Activated CD4-positive, alpha-beta T cell treated with anti-CD3 and anti-CD28 coated beads, Interleukin-2, amount 10 ng/mL, durations not matched to agents 24 days and 14 days (primary cell): ENCODE measurements at places on chromosomes 16 and 17. TPM values are rescaled to one million over a fixed set of nuclear protein-coding genes. Genes with fewer than 3 reads are reported as not detected.

DNA sequence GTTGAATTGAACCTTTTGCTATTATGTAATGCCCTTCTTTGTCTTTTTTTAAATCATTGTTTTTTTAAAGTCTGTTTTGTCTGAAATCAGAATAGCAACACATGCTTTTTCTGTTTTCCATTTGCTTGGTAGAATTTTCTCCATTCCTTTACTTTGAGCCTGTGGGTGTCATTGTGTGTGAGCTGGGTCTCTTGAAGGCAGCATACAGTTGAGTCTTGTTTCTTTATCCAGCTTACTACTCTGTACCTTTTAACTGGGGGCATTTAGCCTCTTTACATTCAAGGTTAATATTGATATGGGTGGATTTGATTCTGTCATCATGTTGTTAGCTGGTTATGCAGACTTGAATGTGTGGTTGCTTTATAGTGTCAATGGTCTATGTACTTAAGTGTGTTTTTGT, 292.0 kb downstream of the MAP2K4 start:
- no peak overlapping the region for H3K4me3 ChIP-seq
- DNase-seq = no peak
- H3K27ac ChIP-seq = no peak overlapping the region
- H3K4me1 ChIP-seq = no peaks in the 10 kb centered on the region
- no peaks in the 10 kb centered on the region for H3K27me3 ChIP-seq

DNA sequence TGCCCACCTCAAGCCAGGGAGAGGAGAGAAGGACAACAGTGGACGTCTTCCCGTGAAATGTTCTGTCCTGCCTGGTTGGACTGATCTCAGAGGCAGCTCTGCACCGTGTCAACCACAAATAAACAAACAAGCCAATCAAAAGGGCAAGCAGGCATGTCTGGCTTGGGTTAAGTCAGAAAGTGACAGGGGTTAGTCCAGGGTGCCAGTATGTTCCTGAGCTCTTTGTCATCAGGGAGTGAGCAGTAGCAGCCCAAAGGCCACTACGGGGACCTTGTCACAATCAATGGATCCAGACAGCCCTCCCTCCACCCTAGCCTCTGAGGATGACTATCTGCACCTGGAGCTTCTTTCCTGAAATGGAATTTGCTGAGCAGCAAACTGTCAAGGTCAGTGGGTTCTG, 35.0 kb downstream of the CNGB1 start:
- no peak overlapping the region for H3K27ac ChIP-seq
- no peaks in the 10 kb centered on the region for H3K36me3 ChIP-seq
- H3K4me3 ChIP-seq = no peak overlapping the region
- H3K4me1 ChIP-seq = no peaks in the 10 kb centered on the region
- DNase-seq = no peak

- H3K27me3 ChIP-seq = no peaks in the 10 kb centered on the region
- H3K36me3 ChIP-seq = no peaks in the 10 kb centered on the region
- no peak overlapping the region for H3K4me3 ChIP-seq
- H3K27ac ChIP-seq = no peak overlapping the region
- DNase-seq = no peak
- no peaks in the 10 kb centered on the region for H3K4me1 ChIP-seq
Measured at GRCh38 chr16:49019831-49020230, 261.8 kb downstream of the CBLN1 start.

GRCh38 chr16:86708431-86708830, 130.1 kb downstream of the FOXL1 start:
- no peak overlapping the region for H3K27ac ChIP-seq
- no peak for DNase-seq
- no peaks in the 10 kb centered on the region for H3K36me3 ChIP-seq
- no peak overlapping the region for H3K4me3 ChIP-seq

GLTPD2 gene
- not detected in 2 replicates for total RNA-seq

ALOX15B gene
- not detected in 2 replicates for total RNA-seq
